ACHN (cell line): ENCODE measurements at places on chromosomes 11 and 22.
A peak's percentile ranks its signal among the peaks of the same experiment; 100 is the strongest.

DNA sequence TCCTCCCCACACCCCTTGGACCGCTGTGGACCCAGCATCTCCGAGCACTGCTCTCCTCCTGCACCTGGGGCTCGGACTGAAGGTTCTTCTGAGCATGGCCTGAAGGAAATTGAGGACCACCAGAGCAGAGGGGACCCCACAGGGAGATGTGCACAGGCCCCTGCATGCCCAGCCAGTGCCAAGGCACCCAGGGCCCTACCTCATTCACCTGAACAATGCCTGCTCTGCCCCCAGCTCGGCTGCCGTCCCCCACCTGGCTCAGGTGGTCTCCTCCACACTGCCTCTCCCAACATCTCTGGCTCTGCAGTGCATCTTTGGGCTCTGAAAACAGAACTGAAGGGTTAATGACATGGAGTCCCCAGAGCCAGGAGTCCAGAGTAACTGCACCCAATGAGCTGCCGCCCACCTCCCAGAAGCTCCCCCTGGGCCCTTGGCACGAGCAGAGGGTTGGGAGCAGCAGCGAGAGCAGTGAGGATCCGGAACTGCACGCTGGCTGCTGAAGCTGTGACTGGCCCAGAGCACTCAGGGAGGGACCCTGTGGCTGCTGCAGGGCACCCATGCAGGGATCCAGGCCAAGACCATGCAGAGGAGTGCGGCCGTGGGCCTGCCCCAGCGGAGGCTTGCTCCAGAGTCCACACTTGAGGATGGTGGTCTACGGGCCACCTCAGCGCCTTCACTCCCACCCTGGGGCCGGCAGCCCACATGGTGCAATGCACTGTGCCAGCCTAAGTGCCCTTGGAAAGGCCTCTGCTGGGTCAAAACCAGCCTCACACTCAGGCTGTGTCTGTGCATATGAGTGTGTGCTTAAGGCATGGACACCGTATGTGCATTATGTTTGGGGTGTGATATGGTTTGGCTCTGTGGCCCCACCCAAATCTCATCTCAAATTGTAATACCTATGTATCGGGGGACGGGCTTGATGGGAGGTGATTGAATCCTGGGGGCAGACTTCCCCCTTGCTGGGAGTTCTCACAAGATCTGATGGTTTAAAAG is 686.1 kb downstream of the TBC1D22A start:
- no peak for DNase-seq

- DNase-seq: no peak
These were observed 2.2 kb downstream of the MAFF start for GRCh38 chr22:38203855-38204514.

DNA sequence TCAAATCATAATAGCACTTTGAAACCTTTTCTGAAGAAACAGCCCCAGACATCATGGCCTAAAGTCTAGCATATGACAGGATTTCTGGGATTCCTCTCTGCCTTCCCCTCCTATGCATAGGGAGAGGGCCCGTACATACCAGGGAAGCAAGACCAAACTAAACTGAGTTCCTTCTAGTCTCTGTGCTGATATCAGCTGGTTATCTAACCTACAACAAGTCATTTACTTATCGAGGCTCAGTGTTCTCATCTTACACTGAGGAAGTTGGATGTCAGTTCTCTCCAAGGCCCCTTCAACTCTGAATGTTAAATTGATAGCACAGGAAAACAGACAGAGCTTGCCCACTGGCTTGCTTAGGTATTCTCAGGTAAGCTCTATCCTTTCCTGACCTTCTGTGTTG is 17.0 kb upstream of the GRIK4 start:
- DNase-seq: no peak

DNA sequence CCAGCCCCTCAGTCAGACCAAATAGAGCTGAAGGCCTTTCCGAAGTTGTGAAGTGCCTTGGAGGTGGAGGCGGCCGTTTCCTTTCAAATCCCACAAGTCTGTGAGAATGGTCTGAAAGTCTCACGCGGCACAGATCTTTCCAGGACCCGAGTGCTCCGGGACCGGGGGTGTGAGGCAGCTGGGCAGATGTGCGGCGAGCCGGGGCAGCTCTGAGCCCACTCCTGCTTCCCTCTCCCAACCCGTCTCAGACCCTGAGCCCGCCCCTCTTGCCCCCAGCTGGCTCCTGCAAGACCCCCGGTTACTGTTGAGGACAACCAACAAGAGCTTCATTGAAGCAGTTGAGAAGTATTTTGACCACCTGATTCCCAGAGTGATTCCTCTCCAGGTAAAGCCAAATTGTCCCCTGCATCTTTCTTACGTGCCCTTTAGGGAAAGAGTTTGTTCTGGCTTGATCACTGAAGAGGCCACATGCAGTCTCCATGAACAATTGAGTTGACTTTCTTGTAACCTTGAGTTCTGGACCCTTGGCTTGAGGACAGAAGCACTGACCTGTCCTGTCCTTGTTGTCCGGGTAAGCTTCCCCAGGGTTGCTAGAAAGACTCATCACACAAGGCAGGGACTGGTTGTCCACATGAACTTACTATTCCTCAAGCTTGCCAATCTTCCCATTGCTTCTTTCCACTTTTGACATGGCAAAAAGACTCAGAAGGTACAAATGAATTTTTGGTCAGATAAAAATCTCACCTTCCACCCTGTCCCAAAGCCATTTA is 7.5 kb downstream of the GLB1L3 start:
- DNase-seq: no peak

- no peak for DNase-seq
These were observed 15.6 kb downstream of the KCNC1 start for GRCh38 chr11:17750013-17750800.

DNA sequence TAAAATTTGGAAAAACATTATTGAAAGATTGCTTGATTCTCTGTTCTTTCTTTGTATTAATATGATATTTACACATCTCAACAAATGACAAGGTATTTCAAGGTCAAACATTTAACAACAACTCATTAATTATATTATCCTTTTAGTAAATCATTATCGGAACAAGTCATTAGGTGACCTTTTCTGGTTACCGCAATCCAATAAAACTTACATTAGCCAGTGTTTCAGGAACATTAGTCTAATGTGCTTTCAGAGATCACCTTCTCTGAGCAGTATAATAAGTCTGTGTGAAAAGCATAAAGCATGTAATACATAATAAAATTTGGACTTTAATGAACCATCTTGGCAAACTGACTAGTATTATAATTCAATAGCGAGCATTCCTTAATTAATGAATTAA is 1466.4 kb downstream of the FAM181B start:
- DNase-seq: no peak

GRCh38 chr11:6333095-6333494 is 12.8 kb upstream of the CAVIN3 start:
- DNase-seq: no peak

DNA sequence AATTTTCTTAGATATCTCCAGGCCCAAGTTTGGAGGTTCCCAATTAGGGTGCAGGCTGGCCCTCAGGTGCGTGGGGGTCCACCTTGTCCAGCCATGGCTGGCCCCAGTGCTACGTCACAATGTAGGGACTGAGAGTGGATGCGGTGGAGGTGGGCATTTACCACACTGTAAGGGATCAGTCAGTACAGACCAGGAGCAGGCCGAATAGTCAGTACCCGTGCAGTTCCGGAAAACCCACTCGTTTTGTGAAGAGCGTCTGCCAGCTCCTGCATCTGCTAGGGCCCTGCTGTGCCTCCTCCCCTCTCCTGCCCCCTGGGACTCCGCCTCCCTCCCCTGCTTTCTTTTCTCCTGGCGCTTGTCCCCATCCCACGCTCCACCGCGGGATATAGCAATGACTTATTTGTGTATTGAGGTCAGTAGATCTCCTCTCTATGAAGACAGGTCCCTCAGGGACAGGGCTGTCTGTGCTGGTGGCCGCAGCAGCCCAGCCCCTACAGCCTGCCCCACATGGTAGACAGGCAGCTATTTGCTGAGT is 50.4 kb upstream of the SEPTIN5 start:
- no peak for DNase-seq

- no peak for DNase-seq
These were observed 53.0 kb downstream of the GRAMD4 start for GRCh38 chr22:46673205-46673604.

DNA sequence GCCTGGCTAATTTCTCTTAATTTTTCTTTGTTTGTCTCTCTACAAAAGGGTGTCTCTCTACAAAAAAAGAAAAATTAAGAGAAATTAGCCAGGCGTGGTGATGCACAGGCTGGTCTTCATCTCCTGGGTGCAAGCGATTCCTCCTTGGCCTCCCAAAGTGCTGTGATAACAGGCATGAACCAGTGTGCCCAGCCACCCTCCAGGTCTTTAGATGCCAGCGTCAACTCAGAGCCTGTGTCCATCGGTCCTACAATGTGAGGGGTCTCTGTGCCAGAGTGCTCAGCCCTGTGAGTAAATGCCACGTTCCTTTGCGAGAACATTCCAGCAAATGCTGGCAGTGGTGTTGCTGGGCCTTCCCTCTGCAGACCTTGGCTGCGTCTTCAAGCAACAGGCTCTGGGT is 62.7 kb downstream of the IGF2 start:
- no peak for DNase-seq

DNA sequence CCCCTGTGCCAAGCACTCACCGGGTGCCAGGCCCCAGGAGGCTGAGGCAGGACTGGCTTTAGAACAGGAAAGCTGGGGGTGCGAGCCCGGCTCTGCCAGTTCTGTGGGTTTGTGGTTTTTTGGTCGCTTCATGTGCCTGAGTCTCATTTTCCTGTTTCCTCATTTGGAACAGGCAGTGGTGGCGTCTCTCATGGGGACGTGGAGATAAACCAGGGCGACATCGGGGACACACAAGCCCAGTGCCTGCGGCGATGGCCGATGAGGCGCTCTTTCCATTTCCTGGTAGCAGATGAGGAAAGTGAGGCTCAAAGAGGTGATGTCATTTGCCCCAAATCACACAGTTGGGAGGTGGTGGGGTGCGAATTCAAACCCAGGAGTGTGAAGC is 20.8 kb upstream of the CHKA start:
- DNase-seq: no peak

DNA sequence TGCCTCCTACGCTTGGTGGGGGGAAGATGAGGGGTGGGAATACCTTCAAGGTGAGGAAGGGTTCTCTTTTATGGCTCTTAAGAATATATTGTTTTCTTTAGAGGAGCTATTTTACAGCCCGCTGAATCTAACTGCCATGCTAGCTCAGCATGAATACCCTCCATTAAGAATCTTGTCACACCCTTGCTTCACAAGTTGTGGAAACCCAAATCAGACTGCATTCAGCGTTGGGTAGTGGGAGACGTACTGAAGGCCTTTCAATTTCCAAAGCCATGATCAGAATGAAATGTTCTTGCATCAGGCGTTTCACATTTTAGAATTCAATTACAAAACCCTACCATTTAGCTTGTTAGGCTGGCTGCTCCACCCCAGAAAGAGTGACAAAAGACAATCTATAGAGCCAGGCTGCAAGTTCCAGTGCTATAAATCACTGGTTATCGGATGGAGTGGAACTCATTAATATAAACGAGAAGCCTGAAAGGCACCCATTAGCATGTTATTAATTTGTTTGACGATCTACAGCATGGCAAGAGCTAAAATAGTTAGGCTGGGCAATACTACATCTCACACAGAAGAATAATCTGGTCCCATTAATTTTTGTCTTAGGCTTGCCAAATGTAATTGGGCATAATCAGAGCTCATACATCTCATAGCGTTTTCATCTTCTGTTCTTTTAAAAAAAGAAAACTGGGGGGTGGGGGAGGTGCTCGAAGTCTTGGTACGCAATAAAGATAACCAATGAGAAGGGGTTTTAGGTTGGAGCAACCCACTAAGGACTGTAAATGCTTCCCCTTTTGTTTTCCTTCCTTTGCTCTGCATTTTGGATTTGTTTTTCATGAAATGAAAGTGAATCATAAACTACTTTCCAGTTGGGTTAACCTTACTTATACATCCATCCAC is 57.5 kb downstream of the ABTB2 start:
- DNase-seq: no peak

- peak; percentile 52 for DNase-seq
These were observed 104.5 kb upstream of the RAG2 start for GRCh38 chr11:36702330-36703054.

- DNase-seq: no peak
These were observed 737.1 kb downstream of the KCNA4 start for GRCh38 chr11:29279716-29280115.

GRCh38 chr22:45826520-45826919 is 150.4 kb downstream of the WNT7B start:
- no peak for DNase-seq

DNA sequence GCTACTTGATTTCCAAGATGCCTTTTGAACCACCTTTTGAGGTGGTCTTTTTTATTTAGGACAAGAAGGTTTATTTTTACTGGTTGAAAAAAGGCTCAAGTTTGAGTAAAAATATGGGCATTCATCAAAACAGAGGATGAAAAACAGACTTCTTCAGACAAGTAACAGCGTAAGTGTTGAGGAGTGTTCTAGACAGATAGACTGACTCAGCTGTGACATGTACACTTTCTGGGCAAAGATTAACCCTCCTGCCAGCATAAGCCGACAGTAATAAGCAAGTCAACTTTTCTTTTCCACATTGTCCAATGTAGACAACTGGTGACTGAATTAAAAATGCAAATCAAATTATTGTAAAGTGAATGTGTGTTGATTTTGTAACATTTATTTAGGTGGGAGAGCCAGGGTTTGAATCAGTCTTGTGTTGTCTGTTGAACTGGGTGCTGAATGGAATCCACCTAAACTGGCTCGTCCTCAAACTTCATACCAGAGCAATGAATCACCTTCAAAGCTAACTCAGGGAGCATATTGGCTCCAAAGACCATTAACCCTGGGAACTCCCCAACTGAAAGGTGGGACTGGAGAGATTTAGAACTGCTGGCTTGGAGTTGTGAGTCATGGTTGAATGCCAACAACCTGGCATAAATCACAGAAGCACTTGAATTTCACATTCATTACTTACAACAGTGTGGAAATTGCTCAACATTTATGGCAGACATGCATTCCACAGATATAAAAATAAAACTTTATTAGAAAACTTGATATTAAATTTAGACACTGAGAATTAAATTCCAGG is 377.0 kb downstream of the ETS1 start:
- DNase-seq: peak; percentile 97

- no peak for DNase-seq
These were observed at the start of gene SHISAL1 for GRCh38 chr22:44312766-44313165. TSS of gene SHISAL1 (minus strand) at chr22:44312951. CDS start at chr22:44300945, 12,006 bp downstream.

GRCh38 chr11:19508165-19508564 is 204.5 kb upstream of the NAV2 start:
- peak; percentile 18 for DNase-seq

GRCh38 chr11:123702696-123703095 is 38.8 kb downstream of the ZNF202 start:
- no peak for DNase-seq

DNA sequence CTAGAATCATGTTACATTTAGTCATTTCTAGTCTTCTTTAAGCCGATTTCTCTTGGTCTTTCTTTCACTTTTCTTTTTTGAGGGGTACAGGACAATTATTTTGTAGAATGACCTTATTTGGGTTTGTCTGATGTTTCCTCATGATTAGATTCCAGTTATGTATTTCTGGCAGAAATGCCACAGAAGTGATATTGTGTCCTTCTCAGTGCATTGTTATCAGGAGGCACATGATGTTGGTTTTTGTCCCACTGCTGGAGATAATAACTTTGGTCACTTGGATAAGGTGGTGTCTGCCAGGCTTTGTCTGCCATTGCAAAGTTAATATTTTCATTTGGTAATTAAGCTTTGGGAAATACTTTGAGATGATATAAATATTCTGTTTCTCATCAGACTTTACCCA is 100.3 kb downstream of the RRM1 start:
- DNase-seq: no peak
